ENCODE measurements at places on chromosomes 4 and X. TPM values are rescaled to one million over a fixed set of nuclear protein-coding genes. Genes with fewer than 3 reads are reported as not detected.
A peak's percentile ranks its signal among the peaks of the same experiment; 100 is the strongest.

BEX3 gene
- total RNA-seq, result 150 TPM

DNA sequence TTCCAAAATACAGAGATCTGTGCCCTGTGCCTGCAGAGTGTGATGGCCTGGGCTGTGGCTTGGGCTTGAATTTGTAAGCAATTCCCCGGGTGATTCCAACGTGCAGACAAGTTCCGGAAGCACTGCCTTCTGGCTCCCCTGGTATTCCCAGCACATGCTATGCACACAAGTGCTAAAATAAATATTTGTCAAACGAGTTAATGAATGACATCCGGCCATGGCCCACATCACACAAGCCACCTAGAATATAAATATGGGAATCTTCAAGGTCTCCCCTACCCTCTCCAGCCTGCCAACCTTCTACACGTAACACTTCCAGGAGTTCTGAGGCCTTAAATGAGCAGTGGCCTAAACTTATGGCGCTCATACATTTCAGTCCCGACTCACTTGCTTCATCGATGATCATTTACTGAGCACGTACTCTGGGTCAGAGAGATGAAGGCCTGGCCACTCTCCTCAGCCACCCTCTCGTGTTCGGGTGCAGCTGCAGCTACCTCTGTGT is 21.3 kb downstream of the DCTD start:
- no peaks in the 10 kb centered on the region for H3K4me1 ChIP-seq
- no peak overlapping the region for H3K4me3 ChIP-seq
- H3K27me3 ChIP-seq, result no peaks in the 10 kb centered on the region
- H3K27ac ChIP-seq, result no peak overlapping the region
- peaks cover 24% of the 10 kb centered on the region for H3K36me3 ChIP-seq
- DNase-seq, result no peak

PLAC8 gene
- 1.6 TPM for total RNA-seq

CLGN gene
- total RNA-seq, result 2.9 TPM

GRCh38 chr4:82726596-82726995 is 72.0 kb downstream of the SCD5 start:
- no peak for DNase-seq
- H3K36me3 ChIP-seq, result no peaks in the 10 kb centered on the region
- H3K27ac ChIP-seq, result no peak overlapping the region
- H3K4me1 ChIP-seq, result no peaks in the 10 kb centered on the region
- no peaks in the 10 kb centered on the region for H3K27me3 ChIP-seq

DNA sequence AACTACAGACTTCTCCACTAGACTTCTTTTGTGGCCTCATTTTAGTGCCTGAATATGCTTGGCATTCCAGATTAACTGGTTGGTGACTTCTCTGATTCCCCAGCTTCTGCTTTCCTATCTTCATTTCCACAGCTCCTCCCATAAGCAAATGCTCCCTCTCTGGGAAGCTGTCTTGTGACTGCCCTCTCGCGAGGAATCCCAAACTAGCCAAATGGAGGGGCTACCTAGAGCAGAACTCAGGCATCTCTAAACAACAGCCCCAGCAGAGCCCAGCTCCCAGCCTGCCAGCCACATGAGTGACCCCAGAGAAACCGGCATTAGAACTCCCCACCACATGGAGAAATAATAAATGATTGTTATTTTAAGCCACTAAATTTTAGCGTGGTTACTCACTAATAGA is 7.6 kb upstream of the VEGFD start:
- H3K4me3 ChIP-seq, result no peak overlapping the region
- no peaks in the 10 kb centered on the region for H3K4me1 ChIP-seq
- no peaks in the 10 kb centered on the region for H3K36me3 ChIP-seq
- no peaks in the 10 kb centered on the region for H3K27me3 ChIP-seq

BMX gene
- 2.5 TPM for total RNA-seq

DNA sequence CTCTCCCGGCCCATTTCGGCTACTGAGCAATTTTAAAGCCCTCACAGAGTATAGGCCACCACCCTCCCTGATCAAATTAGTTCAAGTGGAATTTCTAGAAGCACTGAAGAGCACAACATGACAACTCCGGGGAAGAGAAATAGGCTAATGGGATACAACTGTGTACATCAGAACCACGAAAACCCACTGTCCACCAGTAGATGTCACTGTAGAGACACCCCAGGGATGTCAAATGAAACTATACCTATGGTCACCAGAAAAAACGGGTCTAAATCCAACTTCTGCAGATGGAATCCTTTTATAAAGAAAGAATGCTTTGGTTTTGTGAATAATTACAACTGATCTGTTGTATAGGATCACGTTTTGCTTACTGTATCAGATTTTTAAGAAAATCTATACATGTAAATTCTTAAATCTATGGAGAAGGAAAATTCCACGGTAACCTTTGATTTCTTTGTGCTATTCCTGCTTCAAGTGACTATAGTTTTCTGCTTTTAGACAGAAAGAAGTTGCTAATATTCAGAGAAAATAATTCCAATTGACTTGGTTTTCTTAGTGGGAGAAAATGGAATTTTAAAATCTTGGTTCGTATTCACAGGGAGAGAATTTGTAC is 29.5 kb upstream of the MAP3K15 start:
- H3K27ac ChIP-seq, result no peak overlapping the region
- DNase-seq, result no peak
- H3K36me3 ChIP-seq, result no peaks in the 10 kb centered on the region
- no peak overlapping the region for H3K4me3 ChIP-seq
- no peaks in the 10 kb centered on the region for H3K4me1 ChIP-seq

KIAA1210 gene
- not detected for total RNA-seq

GRCh38 chrX:107654872-107655761 is 26.8 kb downstream of the PRPS1 start:
- H3K27ac ChIP-seq, result peak overlapping the region; percentile 10
- no peak overlapping the region for H3K4me3 ChIP-seq
- H3K36me3 ChIP-seq, result peaks cover under 1% of the 10 kb centered on the region
- H3K4me1 ChIP-seq, result peaks cover 13% of the 10 kb centered on the region
- DNase-seq, result peak; percentile 88
- H3K27me3 ChIP-seq, result no peaks in the 10 kb centered on the region

GRCh38 chr4:187617113-187617512 is 378.5 kb upstream of the ZFP42 start:
- DNase-seq, result no peak
- no peak overlapping the region for H3K4me3 ChIP-seq
- H3K36me3 ChIP-seq, result no peaks in the 10 kb centered on the region
- H3K4me1 ChIP-seq, result no peaks in the 10 kb centered on the region
- no peak overlapping the region for H3K27ac ChIP-seq
- no peaks in the 10 kb centered on the region for H3K27me3 ChIP-seq

TCEAL2 gene
- total RNA-seq, result 40.2 TPM

PCDH10 gene
- total RNA-seq, result 1.8 TPM

DNA sequence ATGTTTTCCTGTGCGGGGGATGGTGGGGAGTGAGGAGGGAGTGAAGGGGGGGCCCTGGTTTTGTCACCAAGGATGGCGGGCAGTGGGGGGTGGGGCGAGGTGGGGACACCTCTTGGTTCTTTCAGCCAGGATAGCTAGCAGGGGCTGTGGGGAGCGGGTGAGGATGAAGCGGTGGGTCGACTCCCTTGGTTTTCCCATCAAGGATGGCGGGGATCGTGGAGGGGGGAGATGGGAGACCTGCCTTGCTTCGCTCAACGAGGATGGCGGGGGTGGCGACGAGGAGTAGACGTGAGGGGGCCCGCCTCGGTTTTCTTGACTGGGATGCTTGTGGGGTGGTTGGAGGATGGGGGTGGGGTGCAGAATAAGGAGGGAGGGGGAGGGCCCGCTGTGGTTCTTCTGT is 643 bp downstream of the FHL1 start:
- peak overlapping the region; percentile 86 for H3K4me3 ChIP-seq
- H3K27me3 ChIP-seq, result no peaks in the 10 kb centered on the region

CYSLTR1 gene
- total RNA-seq, result 1.4 TPM

EXOC1L gene
- not detected for total RNA-seq

F8A3 gene
- 11.4 TPM for total RNA-seq

DNA sequence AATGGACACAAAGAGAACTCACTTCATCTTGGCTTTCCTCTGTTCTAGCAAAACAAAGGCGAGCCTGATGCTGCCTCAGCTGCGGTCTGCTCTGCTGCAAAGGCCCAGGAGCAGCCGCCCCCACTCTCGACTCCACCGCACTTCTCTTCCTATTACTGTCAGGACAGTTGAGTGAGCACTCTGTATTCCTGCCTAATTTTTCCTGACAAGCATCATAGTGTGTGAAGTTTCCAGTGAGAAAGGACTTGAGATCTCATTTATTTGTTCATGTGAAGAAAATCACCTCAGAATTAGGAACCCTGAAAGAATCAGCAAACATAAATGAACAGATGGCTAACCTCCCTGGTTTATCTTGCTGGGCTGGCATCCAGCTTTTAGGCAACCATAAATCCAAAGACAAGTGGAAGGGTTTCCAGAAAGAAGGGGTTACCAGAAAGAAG is 15.6 kb downstream of the SCARB2 start:
- H3K27ac ChIP-seq, result peak overlapping the region; percentile 86
- DNase-seq, result peak; percentile 85

DNA sequence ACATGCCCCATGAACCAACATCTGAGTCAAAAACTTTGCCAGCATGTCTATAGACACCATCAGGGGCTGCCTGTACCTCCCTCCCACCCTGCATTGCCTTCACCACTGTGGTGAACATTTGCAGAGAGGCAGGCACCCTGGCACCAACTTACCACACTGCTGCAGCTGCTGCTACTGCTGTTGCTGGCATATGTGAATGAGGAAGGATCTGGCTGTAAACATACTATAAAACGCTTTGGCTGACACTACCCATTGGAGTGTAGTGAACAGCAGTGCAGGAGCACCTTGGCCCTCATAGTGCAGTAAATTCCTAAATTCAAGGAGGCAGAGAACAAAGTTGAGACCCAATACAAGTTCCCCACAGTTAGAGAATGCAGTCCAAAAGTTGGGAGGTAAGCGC is 90.6 kb upstream of the SPIN4 start:
- H3K36me3 ChIP-seq, result no peaks in the 10 kb centered on the region
- peak overlapping the region; percentile 19 for H3K27ac ChIP-seq
- H3K4me1 ChIP-seq, result no peaks in the 10 kb centered on the region
- no peak overlapping the region for H3K4me3 ChIP-seq

GRCh38 chr4:89468602-89469001 is 161.0 kb upstream of the GPRIN3 start:
- DNase-seq, result no peak
- no peak overlapping the region for H3K4me3 ChIP-seq
- peaks cover 17% of the 10 kb centered on the region for H3K4me1 ChIP-seq
- no peaks in the 10 kb centered on the region for H3K36me3 ChIP-seq
- H3K27ac ChIP-seq, result no peak overlapping the region
- H3K27me3 ChIP-seq, result no peaks in the 10 kb centered on the region

UGT2B15 gene
- total RNA-seq, result not detected

CFI gene
- total RNA-seq, result 10.5 TPM

FRMD7 gene
- not detected for total RNA-seq

- H3K36me3 ChIP-seq, result no peaks in the 10 kb centered on the region
- H3K4me3 ChIP-seq, result peak overlapping the region; percentile 48
- DNase-seq, result peak; percentile 96
- no peaks in the 10 kb centered on the region for H3K27me3 ChIP-seq
- H3K4me1 ChIP-seq, result peaks cover 5% of the 10 kb centered on the region
Measured at GRCh38 chrX:81121513-81122363, 80.0 kb downstream of the HMGN5 start.

- H3K4me1 ChIP-seq, result no peaks in the 10 kb centered on the region
- H3K36me3 ChIP-seq, result no peaks in the 10 kb centered on the region
- no peaks in the 10 kb centered on the region for H3K27me3 ChIP-seq
- no peak overlapping the region for H3K27ac ChIP-seq
- no peak overlapping the region for H3K4me3 ChIP-seq
Measured at GRCh38 chrX:41984628-41985027, 61.3 kb upstream of the CASK start.

DNA sequence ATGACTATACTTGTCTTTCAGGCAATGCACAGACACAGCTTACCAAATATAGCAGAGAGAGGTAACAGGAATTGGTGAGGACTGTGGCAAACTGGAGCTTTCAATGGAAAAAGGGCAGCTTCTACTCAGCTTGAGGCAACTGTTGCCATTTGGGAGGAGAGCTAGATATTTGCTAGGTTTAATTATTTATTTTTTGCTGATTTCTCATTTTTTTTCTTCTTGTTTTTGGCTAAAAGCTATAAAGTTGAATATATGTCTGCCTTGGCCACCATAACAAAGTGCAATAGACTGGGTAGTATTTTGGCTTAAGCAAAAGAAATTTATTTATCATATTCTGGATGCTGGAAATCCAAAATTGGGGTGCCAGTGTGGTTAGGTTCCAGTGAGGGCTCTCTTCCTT is 93.9 kb downstream of the LDB2 start:
- H3K36me3 ChIP-seq, result no peaks in the 10 kb centered on the region
- H3K27me3 ChIP-seq, result no peaks in the 10 kb centered on the region
- no peak for DNase-seq
- no peak overlapping the region for H3K27ac ChIP-seq
- no peak overlapping the region for H3K4me3 ChIP-seq

ZMAT1 gene
- 12.2 TPM for total RNA-seq

All from sigmoid colon (tissue), 7 donors.